ENCODE measurements at places on chromosomes 1 and 21.

- no peak for DNase-seq
Measured at GRCh38 chr21:36980280-36981048, 14.0 kb upstream of the HLCS start.

GRCh38 chr1:170666541-170667254 is 2.8 kb downstream of the PRRX1 start:
- DNase-seq = no peak

DNA sequence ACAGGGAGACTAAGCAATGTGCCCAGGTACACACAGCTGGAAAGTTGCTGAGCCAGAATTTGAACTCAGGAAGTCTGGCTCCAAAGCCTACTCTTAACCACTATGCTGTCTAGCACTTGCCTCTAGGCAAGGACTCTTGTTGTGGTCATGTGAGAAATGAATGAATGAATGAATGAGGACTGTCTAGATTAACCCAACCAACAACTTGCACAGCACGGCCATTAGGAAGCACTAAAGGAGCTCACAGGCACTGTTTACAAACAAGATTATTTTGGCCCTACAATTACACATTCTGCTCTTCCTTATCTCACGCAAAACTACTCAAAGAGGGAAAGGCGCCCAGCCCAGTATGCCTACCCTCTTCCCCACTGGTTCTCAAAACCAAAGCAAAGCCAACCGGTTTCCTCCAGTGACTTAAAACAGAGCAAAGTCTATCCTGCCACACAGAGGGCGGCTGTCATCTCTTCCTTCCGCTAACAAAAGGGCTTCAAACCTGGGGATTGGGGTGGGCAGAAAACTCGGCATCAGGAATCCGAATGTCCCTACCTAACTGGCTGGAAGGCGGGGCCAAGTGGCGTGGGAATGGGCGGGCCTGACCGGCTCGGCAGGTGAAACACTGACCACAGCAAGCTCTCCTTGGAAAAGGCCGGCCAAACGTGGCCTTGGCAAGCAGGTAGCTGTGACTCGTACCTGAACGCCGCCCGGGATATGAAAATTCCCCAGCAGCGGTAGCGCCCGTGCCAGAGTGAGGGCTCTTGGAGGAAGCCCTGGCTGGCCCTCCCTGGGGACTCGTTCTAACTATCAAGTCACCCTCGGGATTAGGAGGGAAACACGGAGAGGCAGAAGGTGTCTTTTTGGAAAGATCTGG is 948 bp downstream of the STK40 start:
- peak; percentile 40 for DNase-seq

GRCh38 chr1:202624088-202624780 is 86.0 kb downstream of the SYT2 start:
- no peak for DNase-seq

DNA sequence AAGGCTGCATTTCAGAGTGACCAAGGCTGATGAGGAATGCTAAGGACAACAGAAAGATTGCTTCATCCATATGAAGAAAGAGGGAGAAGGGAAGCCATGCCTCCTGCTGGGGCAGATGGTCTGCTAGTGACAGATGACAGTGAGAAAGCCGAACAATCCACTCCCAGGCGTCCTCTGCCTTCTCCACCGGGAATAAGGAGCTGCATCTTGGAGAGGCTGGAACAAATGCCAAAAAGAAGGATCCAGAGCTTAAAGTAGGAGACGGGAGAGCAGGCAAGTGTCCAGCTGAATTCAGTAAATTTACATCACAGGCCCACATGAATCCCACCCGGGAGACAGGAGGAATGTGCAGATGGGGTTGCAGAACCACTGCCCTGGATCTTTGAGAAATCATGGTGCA is 33.4 kb downstream of the DDX20 start:
- no peak for DNase-seq

- no peak for DNase-seq
Measured at GRCh38 chr1:10869933-10870332, 73.5 kb upstream of the CASZ1 start.

- no peak for DNase-seq
Measured at GRCh38 chr1:53703174-53703573, 35.8 kb downstream of the GLIS1 start.

- DNase-seq = no peak
Measured at GRCh38 chr1:86487131-86487810, 18.5 kb downstream of the CLCA1 start.

- DNase-seq = peak; percentile 70
Measured at GRCh38 chr1:156146020-156146768, 7.2 kb upstream of the SEMA4A start.

DNA sequence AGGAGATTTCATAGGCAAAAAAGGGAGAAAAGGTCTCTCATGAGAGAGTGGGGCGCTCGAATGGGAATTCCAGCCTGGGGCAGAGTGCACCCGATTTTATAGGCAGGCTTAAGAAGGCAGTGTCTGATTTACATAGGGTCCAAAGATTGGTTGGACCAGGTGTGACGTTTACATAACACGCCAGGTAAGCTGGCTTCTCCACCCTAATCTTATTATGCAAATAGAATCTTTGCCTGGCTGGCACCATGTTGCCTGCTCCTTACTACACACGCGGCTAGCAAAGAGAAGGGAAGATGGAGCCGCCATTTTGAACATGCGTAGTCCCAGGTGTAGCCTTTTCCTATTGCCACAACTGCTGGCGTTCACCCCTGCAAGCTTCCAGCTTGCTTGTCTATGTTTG is 103.7 kb downstream of the SLC16A1 start:
- DNase-seq = no peak

GRCh38 chr1:6423321-6423999 is 1.1 kb upstream of the ESPN start:
- no peak for DNase-seq

- peak; percentile 60 for DNase-seq
Measured at GRCh38 chr1:67053785-67054772, at the start of gene SLC35D1. SLC35D1 (minus strand) TSS chr1:67054148; CDS start chr1:67054013, 135 bp downstream.

GRCh38 chr21:16709866-16710550 is 802.8 kb upstream of the CXADR start:
- no peak for DNase-seq

DNA sequence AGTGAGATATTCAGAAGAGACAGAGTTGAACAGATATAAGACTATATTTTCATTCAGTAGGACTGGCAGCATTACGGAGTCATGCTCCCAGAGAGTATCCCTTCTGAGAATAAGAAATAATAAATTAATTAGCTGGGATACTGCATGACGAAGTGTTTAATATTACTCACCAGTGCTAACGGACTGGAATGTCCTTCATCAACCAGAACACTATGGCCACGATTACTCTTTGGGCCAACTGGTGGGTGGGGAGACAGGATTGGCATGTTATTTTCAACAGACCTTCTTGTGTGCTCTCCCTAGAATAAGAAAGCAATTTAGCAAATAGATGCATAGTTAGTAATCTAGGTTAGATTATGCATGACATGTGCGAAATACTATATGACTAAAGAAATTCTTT is 32.4 kb downstream of the ERICH3 start:
- DNase-seq = no peak

GRCh38 chr1:185050823-185051451 is 5.6 kb downstream of the RNF2 start:
- DNase-seq = no peak

GRCh38 chr1:43529206-43529731 is 1.4 kb upstream of the PTPRF start:
- peak; percentile 66 for DNase-seq

- no peak for DNase-seq
Measured at GRCh38 chr1:55214934-55215193, 300 bp downstream of the USP24 start.

GRCh38 chr1:64195081-64195395 is 8.4 kb upstream of the UBE2U start:
- DNase-seq = no peak

- no peak for DNase-seq
Measured at GRCh38 chr21:46124083-46124925, 26.4 kb downstream of the COL6A2 start.

GRCh38 chr1:245611251-245611650 is 456.5 kb downstream of the KIF26B start:
- no peak for DNase-seq

- no peak for DNase-seq
Measured at GRCh38 chr1:6519935-6520671, 28.6 kb upstream of the PLEKHG5 start.

GRCh38 chr1:52904927-52905698 is 16.4 kb downstream of the ECHDC2 start:
- no peak for DNase-seq

DNA sequence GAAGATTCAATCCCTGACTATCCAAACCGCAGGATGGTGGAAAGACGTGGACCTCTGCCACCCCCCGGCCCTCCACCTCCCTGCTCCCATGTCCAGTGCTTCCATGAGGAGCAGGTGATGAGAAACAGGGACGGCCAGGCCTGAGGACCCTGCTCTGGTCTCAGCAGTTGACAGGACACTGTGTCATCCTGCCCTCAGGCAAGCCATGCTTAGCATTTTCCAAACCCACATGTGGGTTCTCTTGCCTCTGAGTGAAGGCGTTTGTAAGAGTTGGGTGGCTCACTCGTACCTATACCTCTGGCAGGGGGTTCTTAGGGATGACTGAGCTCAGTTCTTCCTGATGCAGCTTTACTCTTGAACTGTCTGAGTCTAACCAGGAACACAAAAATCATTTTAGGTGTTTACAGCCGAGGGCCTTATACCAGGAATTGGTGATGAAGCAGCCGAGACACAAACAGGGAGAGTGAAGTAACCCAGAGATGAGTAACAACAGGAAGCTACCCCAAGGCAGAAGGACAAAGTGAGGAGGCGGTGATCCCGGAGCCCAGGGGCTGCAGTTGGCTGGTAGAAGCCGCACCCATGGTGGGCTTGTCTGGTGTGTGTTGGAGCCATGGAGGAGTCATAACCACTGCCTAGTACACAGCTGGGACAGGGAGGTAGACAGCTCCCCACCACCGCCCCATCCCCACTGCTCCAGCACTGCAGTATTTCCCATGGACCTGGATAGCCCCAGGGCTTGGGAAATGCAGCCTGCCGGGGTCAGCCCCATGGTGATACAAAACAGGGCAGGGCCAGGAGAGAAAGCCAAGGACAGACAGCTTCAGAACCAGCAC is 21.4 kb downstream of the MYBPH start:
- no peak for DNase-seq

- DNase-seq = no peak
Measured at GRCh38 chr1:167482184-167482583, 36.1 kb downstream of the CD247 start.

DNA sequence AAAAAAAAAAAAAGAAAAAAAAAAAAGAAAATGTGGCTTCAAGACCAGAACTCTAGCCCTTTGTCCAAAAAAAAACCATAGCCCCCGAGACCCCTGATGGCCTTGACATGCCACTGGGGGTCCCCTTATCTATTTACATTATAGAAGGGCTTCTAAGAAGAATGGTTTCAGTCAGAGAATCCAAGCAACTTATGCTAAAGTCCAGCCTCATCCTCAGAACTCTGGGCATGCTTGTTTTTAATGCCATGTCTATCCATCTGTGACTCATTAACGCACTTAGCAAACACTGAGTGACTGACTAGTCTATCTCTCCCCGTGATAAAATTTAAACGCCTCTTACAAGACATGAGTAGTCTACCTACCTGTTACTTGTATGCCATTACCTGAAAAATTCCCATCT is 29.3 kb downstream of the ERG start:
- DNase-seq = no peak

- peak; percentile 83 for DNase-seq
Measured at GRCh38 chr1:203320591-203321272, 15.4 kb downstream of the BTG2 start.

- peak; percentile 14 for DNase-seq
Measured at GRCh38 chr1:65075123-65075976, 72.7 kb upstream of the AK4 start.

GRCh38 chr1:160104486-160104885 is 6.1 kb upstream of the IGSF8 start:
- no peak for DNase-seq

Data from KG1 (cell line).